Fibroblast of villous mesenchyme (primary cell): ENCODE measurements at places on chromosomes 7 and 10.
A peak's percentile ranks its signal among the peaks of the same experiment; 100 is the strongest.

GRCh38 chr7:147332988-147333387 is 1216.4 kb downstream of the CNTNAP2 start:
- no peak for DNase-seq

DNA sequence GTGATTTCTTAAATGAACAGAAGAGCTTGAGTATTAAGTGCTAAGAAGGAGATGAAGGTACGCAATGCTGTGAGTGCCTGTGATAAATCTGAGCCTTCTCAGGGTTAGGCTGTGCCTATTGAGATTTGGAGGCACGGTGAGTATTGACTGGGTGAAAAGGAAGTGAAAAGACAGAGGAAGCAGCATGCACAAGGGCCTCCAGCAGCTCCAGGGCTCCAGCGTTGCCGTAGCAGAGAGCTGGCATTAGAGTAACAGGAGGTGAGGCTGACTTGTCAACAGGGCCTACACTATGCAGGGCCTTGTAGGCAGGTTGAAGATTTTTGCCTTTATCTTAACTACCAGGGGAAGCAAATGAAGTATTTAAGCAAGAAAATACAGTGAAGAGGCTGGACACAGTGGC is 54.1 kb upstream of the PDCD4 start:
- no peak for DNase-seq

GRCh38 chr7:24788961-24789576 is 31.8 kb upstream of the GSDME start:
- DNase-seq = no peak

- peak; percentile 23 for DNase-seq
Measured at GRCh38 chr10:63977329-63977923, 456.2 kb downstream of the REEP3 start.

- DNase-seq = peak; percentile 55
Measured at GRCh38 chr10:34816501-34817002, 1.5 kb upstream of the PARD3 start.

DNA sequence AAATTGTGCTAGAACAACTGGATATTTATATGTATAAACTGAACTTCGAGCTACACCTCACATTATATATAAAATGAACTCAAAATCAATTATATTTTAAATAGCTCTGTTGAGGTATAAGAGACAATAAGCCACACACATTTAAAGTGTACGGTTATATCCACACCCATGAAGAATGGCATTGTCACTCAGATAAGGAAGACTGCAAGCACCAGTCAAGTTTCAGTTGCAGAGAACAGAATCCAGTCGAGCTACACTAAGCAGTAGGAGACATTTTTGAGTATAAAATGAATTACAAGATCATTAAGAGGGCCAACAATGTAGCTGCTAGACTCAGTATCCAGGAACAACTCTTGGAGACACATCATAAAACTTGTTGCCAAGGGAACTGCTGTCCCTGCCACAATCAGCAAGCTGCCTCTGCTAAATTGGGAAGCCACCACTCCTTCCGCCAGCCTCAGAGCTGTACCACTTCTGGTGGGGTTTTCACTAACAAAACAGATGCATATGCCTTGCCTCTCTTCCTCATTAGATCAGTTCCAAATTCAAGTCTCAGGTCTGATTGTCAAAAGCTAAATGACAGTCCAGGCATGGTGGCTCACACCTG is 19.6 kb upstream of the GPNMB start:
- no peak for DNase-seq

DNA sequence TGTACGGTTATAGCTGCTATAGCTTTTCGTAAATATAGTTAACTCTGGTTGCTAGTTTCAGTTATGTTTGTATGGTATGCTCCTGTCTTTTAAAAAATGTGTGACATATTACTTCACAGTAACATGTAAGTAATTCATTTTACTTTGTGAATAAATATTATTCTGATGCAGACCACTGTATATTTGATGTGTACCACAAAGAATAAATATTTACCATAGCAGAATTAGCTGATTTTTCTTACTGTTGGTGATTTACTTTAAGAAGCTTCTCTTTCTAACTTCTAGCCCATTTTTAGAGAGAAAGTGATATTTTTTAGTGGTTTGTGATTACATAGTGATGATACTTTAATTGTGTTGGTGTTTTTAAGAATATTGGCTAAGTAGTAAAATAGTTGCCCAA is 292.8 kb downstream of the BBS9 start:
- DNase-seq = no peak

- no peak for DNase-seq
Measured at GRCh38 chr10:131832056-131832685, 68.6 kb upstream of the PPP2R2D start.

DNA sequence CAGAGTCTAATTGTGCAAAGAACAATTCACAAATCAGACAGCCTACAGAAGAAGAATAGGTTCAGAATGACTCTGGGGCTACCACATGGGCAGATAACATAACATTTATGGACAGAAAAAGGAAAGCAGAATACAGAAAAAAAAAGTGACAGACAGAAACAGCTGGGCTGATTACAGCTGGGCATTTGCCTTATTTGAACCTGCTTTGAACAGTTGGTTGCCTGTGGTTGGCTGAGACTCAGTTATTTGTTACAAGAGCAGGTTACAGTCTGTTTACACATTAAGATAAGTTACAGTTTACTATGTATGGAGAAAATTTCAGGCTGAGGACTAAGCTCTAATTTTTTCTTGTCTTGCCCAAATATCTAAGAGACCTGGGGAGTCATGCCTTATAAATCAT is 327.2 kb downstream of the GALNT17 start:
- no peak for DNase-seq

- DNase-seq = no peak
Measured at GRCh38 chr7:42035210-42035609, 201.8 kb downstream of the GLI3 start.

GRCh38 chr10:62610649-62611229 is 193.8 kb upstream of the ADO start:
- DNase-seq = peak; percentile 61

DNA sequence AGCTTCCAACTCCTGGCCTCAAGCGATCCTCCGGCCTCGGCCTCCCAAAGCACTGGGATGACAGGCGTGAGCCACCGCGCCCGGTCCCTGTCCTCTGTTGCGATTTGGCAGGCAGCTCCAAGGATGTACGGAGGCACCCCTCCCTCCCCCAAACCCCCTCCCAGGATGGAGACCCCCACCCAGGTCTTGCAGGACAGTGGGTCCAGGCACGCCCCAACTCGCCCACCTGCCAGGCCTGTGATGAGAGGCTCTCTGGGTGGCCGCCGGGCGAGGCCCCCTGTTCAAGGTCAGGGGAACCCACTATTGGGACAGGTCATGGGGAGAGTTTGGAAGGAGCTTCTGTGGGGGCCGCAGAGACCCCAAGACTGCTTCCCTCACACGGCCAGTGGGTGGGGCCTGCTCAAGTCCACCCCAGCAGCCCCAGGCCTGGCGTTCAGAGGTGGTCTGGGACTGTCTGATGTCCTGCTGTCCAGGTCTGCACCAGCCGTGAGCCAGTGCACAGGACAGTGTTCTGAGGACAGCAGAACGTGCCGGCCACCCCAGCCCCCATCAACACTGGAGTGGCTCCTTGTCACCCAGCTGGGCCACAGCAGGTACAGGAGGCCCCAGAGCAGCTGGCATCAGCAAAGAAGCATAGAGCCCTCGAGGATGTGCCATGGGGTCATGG is 2.5 kb downstream of the ADAP1 start:
- no peak for DNase-seq

GRCh38 chr7:115721293-115722217 is 309.0 kb downstream of the TFEC start:
- DNase-seq = no peak

DNA sequence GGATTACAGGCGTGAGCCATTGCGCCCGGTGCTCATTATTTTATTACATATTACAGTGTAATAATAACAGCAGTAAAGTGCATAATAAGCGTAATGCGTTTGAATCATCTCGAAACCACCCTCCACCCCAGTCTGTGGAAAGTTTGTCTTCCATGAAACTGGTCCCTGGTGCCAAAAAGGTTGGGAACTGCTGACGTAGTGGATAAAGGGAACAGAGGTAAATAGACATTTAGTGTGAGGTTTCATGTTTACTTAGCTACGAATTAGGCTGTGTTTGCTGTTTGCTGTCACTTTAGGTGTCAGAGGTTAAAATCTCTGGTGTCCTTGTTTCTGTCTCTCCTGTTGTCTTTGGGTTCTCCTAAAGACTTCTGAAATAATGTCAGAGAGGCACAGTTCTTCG is 60.3 kb upstream of the SLC39A12 start:
- DNase-seq = no peak

GRCh38 chr10:121796342-121796741 is 131.5 kb downstream of the ATE1 start:
- no peak for DNase-seq

DNA sequence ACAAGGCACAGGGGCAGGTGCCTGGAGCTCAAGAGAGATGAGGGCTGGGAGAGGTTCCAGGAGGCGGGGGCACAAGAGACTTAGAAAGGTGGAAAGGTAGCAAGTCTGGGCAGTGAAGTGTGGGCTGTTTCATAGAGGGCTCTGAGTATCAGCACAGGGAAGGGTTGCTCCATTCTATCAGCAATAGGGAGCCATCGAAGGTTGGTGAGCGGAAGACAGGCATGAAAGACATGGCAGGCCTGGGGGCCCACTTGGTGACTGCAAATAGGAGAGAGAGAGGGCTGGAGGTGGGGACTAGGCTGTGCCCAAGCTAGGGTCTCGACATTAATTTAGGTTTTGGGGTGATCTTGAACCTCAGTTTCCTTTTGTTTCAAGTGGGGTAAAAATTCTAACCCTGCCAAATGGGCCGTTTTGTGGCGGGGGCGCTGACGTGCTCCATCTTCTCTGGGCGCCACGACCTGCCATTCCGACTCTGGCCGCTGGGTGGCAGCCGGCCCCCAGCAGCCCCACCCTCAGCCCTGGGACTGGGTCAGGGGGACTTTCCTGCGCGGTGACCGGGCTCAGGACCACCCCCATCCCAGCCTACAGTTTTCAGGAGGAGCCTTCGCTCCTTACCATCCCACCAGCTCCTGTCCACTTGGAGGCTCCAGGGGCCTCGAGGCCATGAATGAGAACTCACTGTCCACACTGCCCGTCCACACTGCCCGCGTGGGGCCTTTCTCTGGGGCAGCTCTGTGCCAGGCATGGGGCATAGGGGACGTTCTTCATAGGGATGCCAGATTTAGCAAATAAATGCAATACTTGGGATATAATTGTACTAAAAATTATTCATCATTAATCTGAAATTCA is 37.2 kb upstream of the PCBD1 start:
- peak; percentile 23 for DNase-seq

- DNase-seq = no peak
Measured at GRCh38 chr10:17092216-17092944, 37.2 kb downstream of the CUBN start.

GRCh38 chr10:69866246-69866687 is 64.6 kb downstream of the COL13A1 start:
- no peak for DNase-seq

DNA sequence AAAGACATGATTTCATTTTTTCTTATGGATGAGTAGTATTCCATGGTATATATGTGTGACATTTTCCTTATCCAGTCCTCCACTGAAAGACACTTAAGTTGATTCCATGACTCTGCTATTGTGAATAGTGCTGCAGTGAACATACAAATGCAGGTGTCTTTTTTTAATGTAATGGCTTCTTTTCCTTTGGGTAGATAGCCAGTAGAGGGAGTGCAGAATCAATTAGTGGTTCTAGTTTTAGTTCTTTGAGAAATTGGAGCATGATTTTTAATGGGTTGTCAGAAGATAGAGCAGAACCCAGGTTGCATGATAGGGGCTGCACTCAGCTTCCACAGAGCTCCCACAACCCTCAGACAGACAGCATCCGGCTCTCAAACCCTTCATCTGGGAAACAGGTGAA is 152.9 kb upstream of the PLXDC2 start:
- DNase-seq = no peak

- no peak for DNase-seq
Measured at GRCh38 chr7:2151801-2152612, 80.7 kb downstream of the MAD1L1 start.

GRCh38 chr7:29989257-29989995 is at the start of gene SCRN1:
Gene SCRN1 (minus strand): TSS chr7:29989801. CDS start chr7:29969067, 20,734 bp downstream.
- DNase-seq = peak; percentile 34

GRCh38 chr10:28105561-28105960 is 106.7 kb upstream of the ODAD2 start:
- no peak for DNase-seq

DNA sequence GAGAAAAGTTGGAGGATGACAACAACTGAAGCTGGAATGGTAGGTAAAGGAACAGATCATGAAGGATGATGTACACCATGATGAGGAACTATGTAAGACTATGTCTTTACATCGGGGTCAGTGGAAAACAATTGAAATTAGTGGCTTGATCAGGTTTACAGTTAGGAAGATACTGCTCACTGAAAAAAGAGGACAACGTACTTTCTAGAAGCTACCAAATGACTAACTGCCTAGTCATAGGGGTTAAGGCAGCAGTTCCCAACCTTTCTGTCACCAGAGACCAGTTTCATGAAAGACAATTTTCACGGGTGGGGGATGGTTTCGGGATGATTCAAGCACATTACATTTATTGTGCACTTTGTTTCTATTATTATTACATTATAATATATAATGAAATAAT is 91.6 kb upstream of the ANKRD1 start:
- DNase-seq = no peak

GRCh38 chr10:85635650-85636049 is 730.9 kb downstream of the GRID1 start:
- DNase-seq = no peak

GRCh38 chr10:116990276-116990800 is 14.6 kb downstream of the SHTN1 start:
- no peak for DNase-seq

DNA sequence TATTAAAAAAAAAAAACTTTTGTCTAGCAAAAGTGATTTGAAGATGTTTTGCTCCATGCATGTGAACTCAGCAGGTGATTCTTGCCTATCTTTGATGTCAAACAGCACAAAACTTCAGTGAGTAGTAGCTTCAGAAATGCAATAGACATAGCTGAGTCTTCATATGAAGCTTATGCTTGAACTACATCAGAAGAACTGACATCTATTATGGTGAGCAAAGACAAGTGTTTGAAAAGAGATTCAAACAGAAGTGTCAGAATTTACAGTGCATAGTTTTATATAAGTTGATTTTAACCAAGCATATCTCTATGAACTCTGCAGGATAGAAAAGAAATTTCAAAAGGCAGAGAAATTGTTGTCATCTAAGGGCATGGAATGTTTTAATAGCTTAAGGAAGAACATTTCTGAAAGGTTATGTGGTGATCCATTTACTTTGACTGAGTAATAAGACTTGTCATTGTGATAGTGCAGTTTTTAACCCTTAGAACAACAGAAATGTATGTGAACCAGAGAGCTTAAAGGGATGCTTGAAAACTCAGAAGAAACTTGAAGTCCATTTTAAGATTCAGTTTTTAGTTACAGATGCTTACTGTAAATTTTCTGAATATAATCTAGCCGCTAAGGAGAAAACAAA is 351.4 kb downstream of the MDFIC start:
- DNase-seq = no peak
